ENCODE measurements at places on chromosomes 5 and 9. TPM values are rescaled to one million over a fixed set of nuclear protein-coding genes. Genes with fewer than 3 reads are reported as not detected.

TEX48 gene
- total RNA-seq = not detected

SYNPO gene
- total RNA-seq = 1.5 TPM

UCK1 gene
- total RNA-seq = 32.4 TPM

FREM1 gene
- total RNA-seq = 11.4 TPM

CMYA5 gene
- total RNA-seq = 1.1 TPM

Measured in progenitor cell of endocrine pancreas (in vitro differentiated cells).